ENCODE measurements at places on chromosomes 11 and 22. TPM values are rescaled to one million over a fixed set of nuclear protein-coding genes. Genes with fewer than 3 reads are reported as not detected.

SLC16A8 gene
- not detected for total RNA-seq

MAP6 gene
- 0.04 TPM for total RNA-seq

SLC22A9 gene
- 1.9 TPM for total RNA-seq

OR9I1 gene
- not detected for total RNA-seq

APOBEC3F gene
- total RNA-seq = 2.9 TPM

ESAM gene
- 1.2 TPM for total RNA-seq

OR5P2 gene
- total RNA-seq = not detected

ANGPTL5 gene
- total RNA-seq = not detected

DNA sequence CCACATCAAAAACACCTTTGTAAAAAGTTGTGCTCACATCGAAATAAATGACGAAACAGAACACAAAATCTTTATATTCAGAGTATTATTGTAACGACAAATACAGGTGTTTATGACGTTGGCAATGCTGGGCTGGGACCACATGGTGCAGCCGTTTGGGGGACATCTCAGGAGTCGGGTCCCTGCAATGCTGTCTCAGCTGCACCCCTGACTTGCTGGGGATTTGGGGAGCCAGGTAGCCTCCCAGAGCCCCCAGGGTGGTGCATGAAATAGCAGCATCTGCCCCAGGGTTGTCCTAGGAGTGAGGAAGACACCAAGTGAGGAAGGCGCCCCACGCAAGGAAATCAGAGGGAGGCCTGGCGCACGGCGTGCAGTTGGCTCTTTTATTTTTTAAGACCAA, 1526.8 kb downstream of the BRD1 start:
- H3K27ac ChIP-seq = no peak overlapping the region
- H3K4me3 ChIP-seq = no peak overlapping the region
- no peak for DNase-seq
- no peaks in the 10 kb centered on the region for H3K36me3 ChIP-seq

DNA sequence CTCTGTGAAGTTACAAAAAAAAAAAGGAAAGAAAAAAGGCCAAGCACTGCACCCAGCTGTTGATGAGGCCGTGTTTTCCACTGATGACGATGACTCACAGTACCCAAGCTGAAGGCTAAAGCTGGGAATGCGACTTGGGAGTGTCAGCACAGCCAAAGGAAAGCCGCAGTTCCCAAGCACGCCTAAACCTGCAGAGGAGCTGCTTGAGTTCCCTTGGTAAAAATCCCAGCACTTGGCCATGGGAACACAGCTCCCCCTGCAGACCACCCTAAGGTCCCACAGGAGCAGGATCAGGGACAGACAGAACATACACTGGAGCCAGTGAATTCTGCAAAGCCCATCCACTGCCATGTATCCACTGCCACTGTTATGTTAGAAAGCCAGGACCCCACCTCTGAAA, 39.9 kb downstream of the SERGEF start:
- peak; percentile 23 for DNase-seq
- H3K4me3 ChIP-seq = no peak overlapping the region
- H3K27ac ChIP-seq = no peak overlapping the region
- H3K4me1 ChIP-seq = peaks cover 22% of the 10 kb centered on the region

- no peak overlapping the region for H3K4me3 ChIP-seq
- H3K27ac ChIP-seq = no peak overlapping the region
- DNase-seq = no peak
- no peaks in the 10 kb centered on the region for H3K4me1 ChIP-seq
- peaks cover 15% of the 10 kb centered on the region for H3K27me3 ChIP-seq
Measured at GRCh38 chr11:57235761-57236703, 1.0 kb downstream of the APLNR start.

DNA sequence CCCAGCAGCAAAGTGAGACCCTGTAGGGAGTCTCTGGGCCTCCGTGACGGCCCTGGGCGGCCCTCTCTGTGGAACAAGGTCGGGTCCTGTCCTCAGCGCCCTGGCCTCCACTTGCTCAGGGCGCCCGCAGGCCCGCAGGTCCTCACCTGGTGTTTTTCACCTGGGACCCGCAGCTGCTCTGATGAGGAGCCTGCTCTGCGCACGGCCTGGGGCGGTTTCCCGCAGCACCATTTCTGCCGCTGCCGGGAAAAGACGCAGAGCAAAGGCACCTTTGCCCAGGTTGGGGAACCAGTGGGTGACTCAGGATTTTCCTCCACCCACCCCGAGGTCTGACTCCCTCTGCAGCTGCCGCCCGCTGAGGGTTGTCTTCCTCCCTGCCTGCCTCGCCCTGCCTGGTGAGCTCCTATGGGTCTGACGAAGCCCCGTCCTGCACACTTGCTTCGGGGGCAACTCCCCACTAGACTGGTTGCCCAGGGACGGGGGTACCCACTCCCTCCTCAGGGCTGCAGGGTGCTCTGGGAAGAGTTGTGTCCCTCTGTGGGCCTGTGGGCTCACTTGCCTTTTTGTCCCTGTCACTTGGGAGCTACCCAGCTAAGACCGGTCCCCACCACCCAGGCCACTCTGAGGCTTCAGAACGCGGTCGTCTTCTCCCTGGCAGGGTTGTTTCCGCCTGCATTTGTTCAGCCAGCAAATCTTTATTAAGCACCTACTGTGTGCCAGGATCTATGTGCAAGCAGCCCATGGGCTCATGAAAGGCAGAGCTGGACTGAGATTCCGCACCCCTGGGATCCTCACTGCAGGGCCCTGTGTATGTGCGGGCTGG, 89.5 kb downstream of the KCNQ1 start:
- H3K36me3 ChIP-seq = no peaks in the 10 kb centered on the region
- peaks cover 66% of the 10 kb centered on the region for H3K27me3 ChIP-seq

GRCh38 chr22:21856868-21857267, 10.6 kb downstream of the MAPK1 start:
- peaks cover 77% of the 10 kb centered on the region for H3K4me1 ChIP-seq
- no peaks in the 10 kb centered on the region for H3K27me3 ChIP-seq
- H3K36me3 ChIP-seq = peaks cover 5% of the 10 kb centered on the region

DNA sequence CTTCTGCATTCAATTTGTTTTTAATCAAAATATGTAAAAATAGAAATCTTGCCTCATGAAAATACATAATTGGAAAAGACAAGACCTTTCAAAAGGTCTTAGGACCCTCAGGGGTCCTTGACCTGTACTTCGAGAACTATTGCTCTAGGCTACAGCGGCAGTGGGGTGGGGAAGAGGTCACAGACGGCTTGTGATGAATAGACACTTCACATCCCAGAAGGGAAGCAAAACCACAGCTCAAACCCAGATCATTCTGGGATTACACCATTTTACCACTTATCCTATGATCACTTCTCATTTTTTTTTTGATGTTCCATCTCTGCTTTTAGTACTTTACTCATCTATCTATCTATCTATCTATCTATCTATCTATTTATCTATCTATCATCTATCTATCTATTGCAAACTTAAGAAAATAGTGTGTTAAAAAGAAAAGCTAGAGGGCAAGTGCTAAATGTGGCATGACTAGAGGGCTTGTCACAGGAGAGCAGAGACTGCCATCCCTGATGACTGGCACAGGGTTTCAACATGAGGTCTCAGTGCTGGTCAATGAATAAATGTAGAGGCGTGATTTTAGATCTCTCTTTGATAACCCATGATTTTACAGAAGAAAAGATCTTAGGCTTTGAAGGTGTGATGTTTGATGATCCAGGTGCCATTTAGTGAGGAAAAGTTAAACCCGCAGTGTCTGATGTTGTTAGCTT, 37.1 kb downstream of the RNF141 start:
- H3K27ac ChIP-seq = no peak overlapping the region
- no peaks in the 10 kb centered on the region for H3K36me3 ChIP-seq
- no peak for DNase-seq
- no peak overlapping the region for H3K4me3 ChIP-seq

GRCh38 chr22:38872172-38872830, at the start of gene CBX6:
TSS of gene CBX6 (minus strand) at chr22:38872216. CDS start at chr22:38872190, 26 bp downstream.
- peaks cover 35% of the 10 kb centered on the region for H3K27me3 ChIP-seq
- H3K36me3 ChIP-seq = no peaks in the 10 kb centered on the region
- peak; percentile 67 for DNase-seq
- no peak within 1 kb of the TSS for H3K27ac ChIP-seq
- H3K4me3 ChIP-seq = peak within 1 kb of the TSS; percentile 74

DNA sequence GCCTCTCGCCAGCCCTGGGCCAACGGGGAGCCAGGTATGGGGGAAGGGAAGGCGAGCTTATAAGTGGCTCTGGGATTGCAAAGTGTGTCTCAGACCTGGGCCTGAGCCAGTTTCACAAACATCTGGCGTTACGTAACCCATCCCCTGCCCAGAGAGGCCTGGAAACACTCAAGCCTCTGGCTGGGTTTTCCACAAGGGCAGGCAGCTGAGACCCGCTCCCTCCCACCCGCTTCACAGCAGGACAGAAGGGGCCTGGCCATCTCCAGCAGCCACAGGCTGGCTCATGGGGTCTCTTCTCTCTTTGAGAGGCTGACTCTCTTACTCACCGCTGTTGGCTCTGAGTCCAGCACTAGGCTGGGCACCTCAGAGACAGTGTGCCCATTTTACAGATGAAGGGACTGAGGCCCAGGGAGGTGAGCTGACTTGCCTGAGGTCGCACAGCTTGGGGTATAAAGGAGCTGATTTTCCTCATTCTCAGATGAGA, 44.5 kb downstream of the TRIOBP start:
- peak; percentile 73 for DNase-seq
- no peaks in the 10 kb centered on the region for H3K36me3 ChIP-seq
- H3K27me3 ChIP-seq = no peaks in the 10 kb centered on the region
- H3K27ac ChIP-seq = no peak overlapping the region

DNA sequence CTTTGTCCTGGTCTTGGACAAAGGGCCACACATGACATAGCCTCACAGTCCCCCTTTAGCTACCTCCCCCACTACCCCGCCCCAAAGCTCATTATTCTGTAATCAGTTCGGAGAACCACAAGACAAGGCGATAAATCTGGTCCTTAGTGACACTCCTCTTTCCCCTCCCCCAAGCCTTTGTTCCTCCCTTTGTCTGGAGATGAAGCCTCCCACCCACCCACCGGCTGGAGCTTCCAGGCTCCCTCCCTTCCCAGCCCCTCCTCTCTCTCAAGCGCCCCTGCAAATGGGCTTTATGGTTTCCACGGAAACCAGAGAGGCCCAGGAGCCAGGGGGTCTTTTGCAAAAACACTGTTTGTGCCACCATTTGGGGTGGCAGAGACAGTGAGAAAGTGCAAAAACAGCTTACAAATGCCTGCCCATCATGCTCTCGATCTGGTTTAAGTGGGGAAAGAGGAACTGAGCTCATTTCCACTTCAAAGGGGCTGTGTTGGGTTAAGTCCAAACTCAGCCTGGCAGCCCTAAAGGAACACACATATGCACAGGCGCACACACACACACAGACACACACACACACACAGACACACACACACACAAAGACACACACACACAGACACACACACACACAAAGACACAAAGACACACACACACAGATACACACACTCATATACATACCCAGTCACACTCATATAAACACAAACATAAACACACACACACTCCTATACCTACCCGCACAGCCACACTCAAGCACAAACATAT, 23.5 kb downstream of the APLNR start:
- no peak overlapping the region for H3K27ac ChIP-seq
- H3K36me3 ChIP-seq = no peaks in the 10 kb centered on the region
- H3K4me3 ChIP-seq = no peak overlapping the region
- H3K4me1 ChIP-seq = no peaks in the 10 kb centered on the region
- H3K27me3 ChIP-seq = no peaks in the 10 kb centered on the region

DNA sequence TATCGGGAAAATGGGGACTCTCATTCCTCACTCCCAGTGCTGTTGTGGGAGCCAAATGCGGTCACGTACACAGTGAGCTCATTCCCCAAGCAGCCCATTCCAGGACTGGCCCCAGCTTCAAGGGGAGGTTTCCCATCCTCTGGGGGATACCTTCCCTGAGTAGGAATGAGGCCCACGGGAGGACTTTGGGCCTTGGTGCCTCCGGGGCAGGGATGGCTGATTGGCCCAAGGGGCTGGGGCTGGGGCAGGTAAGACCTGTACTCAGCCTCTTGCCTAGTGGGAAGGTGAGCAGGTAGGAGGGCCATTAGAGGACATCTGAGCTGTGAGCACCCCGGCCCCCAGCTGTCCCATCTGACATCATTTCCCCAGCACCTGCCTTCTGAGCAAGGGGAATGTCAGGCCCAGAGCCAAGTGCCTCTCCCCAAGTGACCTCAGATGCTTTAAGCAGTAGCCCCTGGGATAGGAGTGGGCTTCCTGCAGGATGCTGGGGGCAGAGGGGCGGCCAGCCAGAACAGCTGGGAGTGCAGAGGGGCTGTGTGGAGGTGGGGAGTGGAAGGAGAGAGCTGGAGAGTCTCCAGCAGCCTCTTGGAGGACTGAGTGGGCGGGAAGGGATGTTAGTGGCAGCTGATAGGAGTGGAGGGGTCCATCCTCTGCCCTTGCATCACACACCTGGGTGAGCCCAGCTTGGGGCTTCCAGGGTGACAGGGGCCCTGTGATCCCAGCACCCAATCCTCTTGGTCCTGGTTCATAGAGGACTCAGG, 58.4 kb downstream of the CD82 start:
- H3K36me3 ChIP-seq = no peaks in the 10 kb centered on the region
- H3K27ac ChIP-seq = no peak overlapping the region
- no peak overlapping the region for H3K4me3 ChIP-seq
- H3K4me1 ChIP-seq = no peaks in the 10 kb centered on the region
- no peak for DNase-seq

GRCh38 chr11:45918331-45918941, 759 bp upstream of the PEX16 start:
- DNase-seq = peak; percentile 63
- peak overlapping the region; percentile 94 for H3K4me3 ChIP-seq
- H3K4me1 ChIP-seq = peaks cover 41% of the 10 kb centered on the region
- peaks cover 17% of the 10 kb centered on the region for H3K36me3 ChIP-seq
- no peaks in the 10 kb centered on the region for H3K27me3 ChIP-seq

- peaks cover 48% of the 10 kb centered on the region for H3K4me1 ChIP-seq
- no peaks in the 10 kb centered on the region for H3K27me3 ChIP-seq
- peaks cover 15% of the 10 kb centered on the region for H3K36me3 ChIP-seq
- H3K27ac ChIP-seq = no peak overlapping the region
- no peak overlapping the region for H3K4me3 ChIP-seq
Measured at GRCh38 chr22:36225333-36225922, 13.9 kb downstream of the APOL2 start.

- no peak overlapping the region for H3K27ac ChIP-seq
- H3K4me3 ChIP-seq = no peak overlapping the region
- DNase-seq = no peak
- H3K27me3 ChIP-seq = no peaks in the 10 kb centered on the region
Measured at GRCh38 chr11:94140154-94140655, 11.6 kb downstream of the PANX1 start.
